ENCODE measurements at places on chromosomes 3 and 15.

GRCh38 chr3:30681649-30682211 lies 75.3 kb downstream of the TGFBR2 start:
- DNase-seq, result no peak

DNA sequence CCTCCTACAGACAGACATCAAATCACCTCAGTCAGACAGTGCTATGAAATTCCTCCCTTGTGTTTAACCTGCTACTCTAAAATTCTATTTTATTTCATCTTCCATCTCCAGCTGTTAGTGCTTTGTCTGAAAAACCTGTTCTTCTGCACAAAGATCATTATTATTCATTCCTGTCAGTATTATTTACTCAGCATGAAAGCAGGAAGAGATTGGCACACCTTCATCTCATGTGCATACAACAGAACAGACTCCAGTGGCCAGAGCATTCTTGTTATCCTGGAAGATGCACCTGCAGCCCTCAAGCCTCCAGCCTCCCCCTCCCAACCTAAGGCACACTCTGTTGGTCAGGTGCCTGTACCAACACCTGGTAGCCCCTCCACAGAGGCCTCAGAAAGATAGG lies 1.8 kb upstream of the ROPN1B start:
- no peak for DNase-seq

- DNase-seq, result no peak
Measured at GRCh38 chr3:3085782-3086181, 24.4 kb downstream of the IL5RA start.

DNA sequence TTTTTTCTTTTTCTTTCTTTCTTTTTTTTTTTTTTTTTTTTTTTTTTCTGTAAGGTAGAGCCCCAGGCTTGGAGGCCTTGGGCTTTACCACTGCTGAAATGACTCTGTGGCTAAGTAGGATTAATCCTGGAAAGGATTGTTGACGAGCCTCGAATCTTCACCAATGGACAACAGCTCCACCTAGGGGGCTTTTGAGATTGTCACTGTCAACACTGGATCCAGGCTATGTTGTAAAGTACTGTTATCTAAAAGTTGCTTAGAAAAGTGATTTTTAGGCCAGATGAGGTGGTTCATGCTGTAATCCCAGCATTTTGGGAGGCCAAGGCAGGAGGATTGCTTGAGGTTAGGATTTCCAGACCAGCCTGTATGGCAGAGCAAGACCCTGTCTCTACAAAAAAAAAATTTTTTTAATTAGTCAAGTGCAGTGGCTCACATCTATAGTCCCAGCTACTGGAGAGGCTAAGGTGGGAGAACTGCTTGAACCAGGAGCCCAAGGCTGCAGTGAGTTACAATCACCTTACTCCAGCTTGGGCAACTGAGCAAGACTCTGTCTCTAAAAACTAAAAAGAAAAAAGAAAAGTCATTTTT lies 41.6 kb downstream of the KLHL18 start:
- no peak for DNase-seq

DNA sequence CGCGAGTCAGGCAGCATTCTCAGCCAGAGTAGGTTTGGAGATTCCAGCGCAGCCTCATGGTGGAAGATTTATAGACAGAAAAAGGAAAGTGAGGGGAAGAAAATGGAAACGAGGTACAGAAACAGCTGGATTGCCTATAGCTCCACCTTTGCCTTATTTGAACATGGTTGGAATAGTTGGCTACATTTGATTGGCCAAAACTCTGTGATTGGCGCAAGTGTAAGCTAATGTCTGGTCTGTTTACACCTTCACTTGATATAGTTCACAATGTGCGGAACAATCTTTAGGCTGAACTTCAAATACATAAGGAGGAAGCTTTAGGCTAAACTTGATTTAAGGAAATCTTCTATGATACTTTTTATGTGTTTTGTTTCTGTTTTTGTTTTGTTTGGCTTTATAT lies 1191.9 kb downstream of the NSUN3 start:
- no peak for DNase-seq

GRCh38 chr3:141170678-141171295 lies 60.8 kb upstream of the PXYLP1 start:
- DNase-seq, result no peak

DNA sequence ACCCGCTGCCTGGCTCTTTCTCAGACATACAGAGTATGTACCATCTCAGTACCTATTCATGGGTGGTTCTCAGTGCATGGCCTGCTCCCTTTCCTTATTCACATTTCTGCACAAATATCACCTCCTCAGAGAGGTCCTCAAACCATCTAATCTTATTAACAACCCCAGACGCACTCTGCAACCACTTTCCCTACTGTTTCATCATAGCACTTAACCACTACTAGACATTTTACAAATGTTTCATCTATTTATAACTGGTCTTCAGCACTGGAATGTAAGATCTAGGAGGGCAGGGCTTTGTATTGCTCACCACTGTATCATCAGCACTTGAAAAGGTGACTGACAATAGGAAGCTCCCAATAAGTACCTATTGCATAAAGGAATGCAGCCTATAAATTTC lies 45.1 kb downstream of the TNIK start:
- no peak for DNase-seq

DNA sequence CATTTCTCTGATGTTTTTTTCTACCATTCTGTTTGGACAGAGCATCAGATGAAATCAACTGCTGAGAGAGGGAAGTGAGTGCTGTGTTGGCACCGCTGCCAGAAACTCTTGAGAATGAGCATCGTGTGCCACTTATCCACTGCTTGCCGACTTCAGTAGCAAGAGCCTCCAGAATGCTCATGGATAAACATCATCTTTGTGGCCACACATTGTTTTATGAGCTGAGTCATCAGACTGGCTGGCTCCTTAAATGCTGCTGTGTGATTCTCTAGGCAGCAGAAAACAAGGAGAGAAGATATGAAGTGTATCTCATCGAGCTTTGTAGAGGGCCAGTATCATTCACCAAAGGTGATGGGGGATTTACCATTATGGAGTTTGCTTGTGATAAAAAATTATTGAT lies 3.4 kb upstream of the DOCK3 start:
- peak; percentile 47 for DNase-seq

DNA sequence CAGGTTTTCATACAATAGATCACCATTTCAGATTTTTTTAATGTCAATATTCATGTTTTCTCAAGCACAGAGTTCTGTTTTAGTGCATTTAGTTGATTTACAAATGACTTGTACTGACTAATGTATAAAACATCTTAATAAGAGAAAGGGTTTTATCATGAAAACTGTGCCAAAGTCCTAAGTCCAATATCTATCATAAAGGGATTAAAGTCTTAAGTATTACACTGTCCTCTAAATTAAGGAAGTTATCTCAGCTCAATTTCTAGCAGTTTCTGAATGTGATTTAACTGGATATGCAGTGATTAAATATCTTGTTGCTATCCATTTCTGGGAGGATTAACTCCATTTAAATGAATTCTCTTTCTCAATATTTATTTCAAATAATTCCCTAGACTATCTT lies 381.1 kb upstream of the CNTN4 start:
- no peak for DNase-seq

DNA sequence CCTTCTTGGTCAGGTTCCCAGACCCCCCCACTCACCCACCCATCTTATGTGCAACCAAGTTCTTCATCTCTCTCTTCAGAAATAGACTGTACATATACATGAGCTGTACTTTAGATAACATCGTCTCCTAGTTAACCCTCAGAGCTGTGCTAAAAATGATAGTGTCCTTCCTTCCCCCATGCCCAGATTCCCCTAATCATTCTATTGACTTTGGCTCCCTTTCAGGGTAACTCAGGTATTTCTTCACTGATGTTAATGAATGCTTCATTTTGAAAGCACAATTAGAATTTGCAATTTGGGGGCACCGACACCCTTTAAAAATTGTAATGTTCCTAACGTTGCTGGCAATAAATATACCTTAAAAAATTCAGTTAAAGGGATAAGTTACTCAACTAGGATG lies 10.9 kb downstream of the PARP9 start:
- no peak for DNase-seq

DNA sequence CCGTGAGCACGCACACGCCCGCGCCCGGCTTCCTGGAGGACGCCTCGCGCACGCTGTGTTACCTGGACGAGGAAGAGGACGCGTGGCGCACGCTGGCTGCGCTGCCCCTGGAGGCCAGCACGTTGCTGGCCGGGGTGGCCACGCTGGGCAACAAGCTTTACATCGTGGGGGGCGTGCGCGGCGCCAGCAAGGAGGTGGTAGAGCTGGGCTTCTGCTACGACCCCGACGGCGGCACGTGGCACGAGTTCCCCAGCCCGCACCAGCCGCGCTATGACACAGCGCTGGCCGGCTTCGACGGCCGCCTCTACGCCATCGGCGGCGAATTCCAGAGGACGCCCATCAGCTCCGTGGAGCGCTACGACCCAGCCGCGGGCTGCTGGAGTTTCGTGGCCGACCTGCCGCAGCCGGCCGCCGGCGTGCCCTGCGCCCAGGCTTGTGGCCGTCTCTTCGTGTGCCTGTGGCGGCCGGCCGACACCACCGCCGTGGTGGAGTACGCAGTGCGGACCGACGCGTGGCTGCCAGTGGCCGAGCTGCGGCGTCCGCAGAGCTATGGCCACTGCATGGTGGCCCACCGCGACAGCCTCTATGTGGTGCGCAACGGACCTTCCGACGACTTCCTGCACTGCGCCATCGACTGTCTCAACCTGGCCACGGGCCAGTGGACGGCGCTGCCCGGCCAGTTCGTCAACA lies 890 bp downstream of the KBTBD13 start:
- no peak for DNase-seq

GRCh38 chr3:64686446-64686908 lies 1.3 kb downstream of the ADAMTS9 start:
- no peak for DNase-seq

- DNase-seq, result no peak
Measured at GRCh38 chr15:85003593-85004312, 22.1 kb downstream of the PDE8A start.

DNA sequence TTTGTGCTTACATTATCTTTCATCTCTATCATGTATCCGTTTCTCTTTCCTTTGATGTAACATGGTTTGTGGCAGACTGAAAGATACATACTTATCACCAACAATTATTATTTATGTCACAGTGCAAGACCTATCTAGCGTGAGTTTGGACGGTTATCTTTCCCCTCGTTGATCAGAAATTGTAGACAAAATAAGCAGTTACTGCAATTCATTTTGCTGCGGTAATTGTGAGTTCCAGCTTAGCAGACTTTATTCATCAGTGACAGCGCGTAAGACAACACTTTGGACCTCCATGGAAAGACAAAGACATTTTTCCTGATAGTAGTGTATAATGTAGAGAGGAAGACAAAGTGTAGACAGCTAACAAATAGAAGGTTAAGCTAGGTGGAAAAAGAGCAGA lies 51.0 kb upstream of the UTS2B start:
- DNase-seq, result no peak

GRCh38 chr3:8713901-8714759 lies 19.5 kb upstream of the CAV3 start:
- DNase-seq, result no peak

- DNase-seq, result no peak
Measured at GRCh38 chr15:68230157-68231100, 901 bp upstream of the CLN6 start.

DNA sequence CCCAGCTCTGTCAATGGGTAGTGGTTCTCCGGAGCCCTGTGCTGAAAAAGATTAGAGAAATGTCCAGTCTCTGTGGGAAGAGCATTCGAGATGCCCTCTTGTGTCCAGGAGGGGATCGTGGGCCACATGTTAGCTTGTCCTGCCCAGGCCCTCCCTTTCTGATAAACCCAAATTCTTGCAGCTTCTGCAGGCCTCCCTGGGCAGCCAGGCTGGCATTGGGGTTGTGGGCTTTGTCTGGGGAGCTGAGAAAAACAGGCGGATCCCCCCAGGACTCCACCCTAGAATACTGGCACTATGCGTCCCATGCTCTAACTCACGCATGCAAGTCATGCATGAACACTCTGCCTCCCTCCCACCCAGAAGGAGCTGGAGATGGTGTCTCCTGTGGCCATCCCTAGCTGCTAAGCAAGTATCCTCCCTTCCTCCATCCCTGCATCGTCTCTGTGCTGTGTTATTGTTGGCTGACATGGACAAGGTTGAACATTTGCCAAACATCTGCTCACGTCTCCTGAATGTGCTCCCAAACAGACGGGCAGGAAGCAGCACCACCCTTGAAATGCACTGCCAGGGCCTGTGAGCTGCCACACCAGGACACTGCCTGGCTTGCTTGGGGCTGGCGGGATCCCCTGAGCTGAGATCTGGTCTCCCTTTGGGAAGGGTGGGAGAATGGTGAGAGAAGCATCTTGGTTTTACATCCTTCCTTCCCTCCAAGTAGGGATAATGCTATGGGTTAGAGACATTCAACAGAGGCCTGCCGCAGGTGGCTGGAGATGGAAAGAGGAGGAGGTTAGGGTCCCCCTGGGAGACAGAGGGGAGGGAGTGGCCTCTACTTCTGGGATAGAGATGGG lies 26.5 kb downstream of the CFAP161 start:
- DNase-seq, result no peak

DNA sequence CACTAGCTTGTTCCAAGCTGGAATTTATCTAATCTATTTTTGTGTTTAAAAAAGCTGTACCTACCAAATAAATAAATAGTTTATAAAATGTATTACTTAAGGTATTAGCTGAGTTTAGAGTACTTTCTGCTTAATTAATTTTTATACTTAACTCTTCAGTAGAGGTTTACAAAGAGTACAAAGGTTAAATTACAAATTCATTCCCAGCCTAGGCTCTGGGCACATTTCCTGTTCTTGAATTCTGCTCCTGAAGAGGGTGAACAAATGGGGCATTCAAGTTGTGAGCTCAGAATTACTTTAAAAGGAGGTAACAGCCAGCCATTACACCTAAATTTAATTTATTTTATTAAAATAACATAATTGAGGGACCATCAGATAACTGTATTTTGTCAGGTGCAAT lies 26.4 kb downstream of the MKRN2 start:
- no peak for DNase-seq

DNA sequence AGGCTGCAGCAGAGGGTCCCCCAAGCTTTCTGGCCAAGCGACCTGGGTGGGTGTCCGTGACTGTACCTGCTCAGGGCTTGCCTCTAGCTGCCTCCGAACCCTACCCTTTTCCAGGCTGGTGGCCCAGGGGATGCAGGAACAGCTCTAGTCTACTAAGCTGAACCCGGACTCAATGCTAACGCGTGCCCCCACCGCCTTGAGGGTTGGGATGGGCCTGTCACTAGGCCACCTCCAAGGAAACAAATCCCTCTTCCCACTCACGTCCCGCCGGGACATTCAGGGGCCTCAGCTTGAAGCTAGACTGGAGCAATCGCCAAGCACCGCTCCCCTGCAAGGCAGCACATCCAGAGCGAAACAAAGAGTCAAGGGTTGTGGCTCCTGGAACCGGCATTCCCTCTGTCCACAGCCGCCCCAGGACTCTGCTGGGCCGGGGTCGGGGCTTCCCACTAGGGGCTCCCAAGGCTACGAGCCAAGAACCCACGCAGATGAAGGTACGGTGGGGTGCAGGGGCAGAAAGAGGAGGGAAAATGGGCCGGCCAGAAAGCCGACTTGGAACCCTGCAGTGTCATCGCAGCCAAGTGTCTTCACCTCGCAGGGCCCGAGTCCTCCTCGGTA lies 2.9 kb downstream of the FBXL22 start:
- no peak for DNase-seq

DNA sequence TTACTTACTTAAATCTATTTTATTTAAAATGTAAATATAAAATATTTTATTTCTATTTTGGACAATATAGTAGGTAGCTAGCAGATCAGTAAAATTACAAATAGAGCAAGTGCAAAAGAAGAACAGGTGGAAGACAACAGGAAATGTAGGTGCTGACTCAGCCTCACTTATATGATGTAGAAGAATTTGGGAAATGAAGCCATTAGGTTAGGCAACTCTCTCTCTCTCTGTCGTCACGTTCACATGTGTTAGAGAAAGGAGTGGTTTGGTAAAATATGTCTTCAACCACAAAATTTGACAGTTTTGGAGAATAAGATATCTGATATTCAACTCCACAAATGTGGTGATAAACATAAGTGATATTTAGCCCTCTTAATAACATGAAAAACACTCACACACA lies 532.5 kb upstream of the KCNMB2 start:
- no peak for DNase-seq

All from AG04449 (cell line).